Occipital lobe (tissue), 3 donors: ENCODE measurements at places on chromosomes 7 and 10.

DNA sequence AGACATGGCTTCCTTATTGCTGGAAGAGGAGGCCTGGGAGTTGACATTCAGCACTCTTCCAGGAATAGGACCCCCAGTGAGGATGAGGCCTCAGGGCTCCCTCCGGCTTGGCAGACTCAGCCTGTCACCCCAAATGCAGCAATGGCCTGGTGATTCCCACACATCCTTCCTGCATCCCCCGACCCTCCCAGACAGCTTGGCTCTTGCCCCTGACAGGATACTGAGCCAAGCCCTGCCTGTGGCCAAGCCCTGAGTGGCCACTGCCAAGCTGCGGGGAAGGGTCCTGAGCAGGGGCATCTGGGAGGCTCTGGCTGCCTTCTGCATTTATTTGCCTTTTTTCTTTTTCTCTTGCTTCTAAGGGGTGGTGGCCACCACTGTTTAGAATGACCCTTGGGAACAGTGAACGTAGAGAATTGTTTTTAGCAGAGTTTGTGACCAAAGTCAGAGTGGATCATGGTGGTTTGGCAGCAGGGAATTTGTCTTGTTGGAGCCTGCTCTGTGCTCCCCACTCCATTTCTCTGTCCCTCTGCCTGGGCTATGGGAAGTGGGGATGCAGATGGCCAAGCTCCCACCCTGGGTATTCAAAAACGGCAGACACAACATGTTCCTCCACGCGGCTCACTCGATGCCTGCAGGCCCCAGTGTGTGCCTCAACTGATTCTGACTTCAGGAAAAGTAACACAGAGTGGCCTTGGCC, 4.3 kb downstream of the PGAM2 start:
- no peak for DNase-seq

DNA sequence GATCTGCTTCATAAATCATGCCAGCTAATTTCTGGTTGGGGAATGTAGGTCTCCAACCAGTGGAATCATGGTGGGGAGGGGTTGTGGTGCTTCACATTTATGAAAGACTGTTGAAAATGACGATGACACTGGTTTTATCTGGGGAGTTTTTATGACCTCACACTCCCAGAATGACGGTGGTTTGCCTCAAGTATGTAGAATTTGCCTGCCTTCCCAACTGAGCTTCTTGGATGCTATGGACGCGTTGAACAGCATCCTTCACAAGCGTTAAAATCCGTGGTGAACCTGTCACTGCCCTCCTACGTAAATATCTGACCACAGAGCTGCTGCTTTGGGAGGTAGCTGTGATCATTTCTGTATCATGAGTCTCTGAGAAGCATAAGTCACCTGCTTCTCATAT, 3.3 kb downstream of the INSYN2A start:
- DNase-seq: no peak

- DNase-seq: peak; percentile 89
These were observed 1.2 kb downstream of the KLLN start for GRCh38 chr10:87861953-87862678.

DNA sequence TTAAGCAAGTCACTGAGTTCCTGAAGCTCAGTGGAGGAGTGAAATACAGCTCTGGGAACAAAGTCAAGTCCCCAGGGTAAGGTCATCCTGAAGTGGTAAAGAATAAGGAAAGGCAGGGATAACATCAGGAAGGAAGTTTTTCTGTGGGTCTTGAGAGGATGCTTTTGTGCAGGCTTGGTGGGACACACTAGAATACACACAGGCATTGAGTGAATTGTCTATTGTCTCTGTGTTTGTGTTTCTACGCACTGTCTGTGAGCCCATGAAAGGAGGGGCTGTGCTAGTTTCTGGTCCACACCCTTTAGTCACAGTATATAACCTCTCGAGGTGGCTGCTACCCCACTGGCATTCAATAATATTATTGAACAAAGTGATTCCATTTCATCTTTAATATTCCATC, 95.8 kb upstream of the ABCB5 start:
- no peak for DNase-seq

- DNase-seq: no peak
These were observed 27.8 kb downstream of the STN1 start for GRCh38 chr10:103890194-103890658.

- peak; percentile 85 for DNase-seq
These were observed 1.5 kb downstream of the ADGRA1 start for GRCh38 chr10:133088956-133089800.

DNA sequence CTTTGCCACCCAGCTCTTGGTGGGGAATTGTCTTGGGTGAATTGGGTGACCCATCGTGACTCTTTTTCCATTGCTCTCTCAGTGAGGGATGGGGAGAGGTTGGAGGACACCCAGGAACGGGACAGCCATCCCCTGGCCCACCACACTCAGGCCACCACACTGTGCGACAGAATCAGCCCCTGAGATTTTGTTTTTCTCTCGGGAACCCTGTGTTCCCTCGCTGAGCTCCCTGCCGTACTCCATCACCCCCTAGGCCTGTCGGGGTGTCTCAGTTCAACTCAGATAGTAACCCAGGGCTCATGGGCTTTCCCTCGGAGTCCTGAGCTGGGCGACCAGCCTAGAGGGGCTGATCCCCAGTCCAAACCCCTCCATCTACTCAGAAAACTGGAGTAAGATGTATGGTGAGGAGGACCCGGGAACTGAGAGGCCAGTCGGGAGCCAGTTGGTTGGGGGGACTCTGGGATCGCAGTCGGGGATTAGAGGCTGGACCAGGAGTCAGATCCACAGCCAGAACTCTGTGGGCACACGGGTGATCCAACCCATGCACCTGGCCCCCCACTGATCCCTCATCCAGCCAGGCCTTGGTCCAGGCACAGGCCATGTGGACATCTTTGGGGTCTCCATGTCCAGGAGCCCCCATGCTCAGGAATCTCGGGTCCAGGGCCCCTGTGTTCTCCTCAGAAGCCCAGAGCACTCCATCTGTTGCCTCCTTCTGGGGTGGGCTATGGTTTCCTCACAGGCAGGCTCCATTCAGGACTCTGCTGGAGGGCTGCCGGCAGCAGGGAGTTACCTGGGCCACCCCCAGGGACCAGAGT, 9.3 kb downstream of the CRYGN start:
- DNase-seq: no peak

- DNase-seq: no peak
These were observed 362.9 kb downstream of the GFRA1 start for GRCh38 chr10:115909962-115910731.

GRCh38 chr10:71893920-71894319, 42.9 kb upstream of the PSAP start:
- no peak for DNase-seq

DNA sequence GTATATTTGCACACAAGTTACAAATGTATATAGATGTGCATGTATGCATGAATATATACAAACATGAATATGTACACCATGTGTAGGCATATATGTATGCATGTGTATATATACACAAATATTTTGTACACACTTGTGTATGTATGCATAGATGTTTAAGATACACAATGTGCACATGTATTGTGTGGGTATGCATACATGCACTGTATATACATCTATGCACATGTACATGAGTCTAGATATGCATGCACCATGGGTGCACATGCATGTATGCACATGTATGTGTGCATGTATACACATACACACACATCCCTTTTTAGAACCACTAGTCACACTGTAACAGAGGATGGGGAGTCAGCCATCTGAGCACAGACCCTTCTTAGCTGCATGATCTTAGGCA, 249.4 kb downstream of the COBL start:
- DNase-seq: no peak

- DNase-seq: no peak
These were observed 20.7 kb upstream of the TECTB start for GRCh38 chr10:112262546-112262945.

DNA sequence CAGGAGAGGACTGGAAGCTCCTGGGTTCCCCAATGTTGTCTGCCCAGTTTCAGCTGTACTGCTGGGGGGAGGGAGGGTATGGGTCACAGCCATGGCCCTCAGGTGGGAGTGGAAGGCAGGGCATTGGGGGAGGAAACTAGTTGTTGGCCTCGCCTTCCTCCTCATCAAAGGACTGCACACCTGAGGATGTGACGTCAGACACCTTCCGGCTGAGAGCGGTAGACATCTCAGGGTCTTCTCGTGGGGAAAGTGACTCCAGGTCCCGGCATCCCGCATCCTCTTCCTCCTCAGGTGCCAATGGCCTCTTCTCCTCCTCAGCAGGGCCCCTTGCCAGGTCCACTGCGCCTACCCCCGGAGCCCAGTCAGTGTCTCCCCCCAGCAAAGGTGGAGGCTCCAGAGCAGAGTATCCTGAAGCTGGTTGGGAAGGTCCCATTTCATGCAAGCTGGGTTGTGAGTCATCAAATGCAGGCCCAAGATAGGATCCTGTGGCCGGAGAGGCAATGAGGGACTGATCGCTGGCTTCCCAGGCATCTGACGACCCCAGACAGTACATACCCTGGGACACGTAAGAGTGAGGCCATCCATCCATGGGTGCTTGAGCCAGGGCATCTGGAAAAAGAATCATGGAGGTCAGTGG, 6.0 kb downstream of the FAM131B start:
- DNase-seq: no peak

GRCh38 chr7:596071-596818, 76.6 kb upstream of the PDGFA start:
- no peak for DNase-seq

DNA sequence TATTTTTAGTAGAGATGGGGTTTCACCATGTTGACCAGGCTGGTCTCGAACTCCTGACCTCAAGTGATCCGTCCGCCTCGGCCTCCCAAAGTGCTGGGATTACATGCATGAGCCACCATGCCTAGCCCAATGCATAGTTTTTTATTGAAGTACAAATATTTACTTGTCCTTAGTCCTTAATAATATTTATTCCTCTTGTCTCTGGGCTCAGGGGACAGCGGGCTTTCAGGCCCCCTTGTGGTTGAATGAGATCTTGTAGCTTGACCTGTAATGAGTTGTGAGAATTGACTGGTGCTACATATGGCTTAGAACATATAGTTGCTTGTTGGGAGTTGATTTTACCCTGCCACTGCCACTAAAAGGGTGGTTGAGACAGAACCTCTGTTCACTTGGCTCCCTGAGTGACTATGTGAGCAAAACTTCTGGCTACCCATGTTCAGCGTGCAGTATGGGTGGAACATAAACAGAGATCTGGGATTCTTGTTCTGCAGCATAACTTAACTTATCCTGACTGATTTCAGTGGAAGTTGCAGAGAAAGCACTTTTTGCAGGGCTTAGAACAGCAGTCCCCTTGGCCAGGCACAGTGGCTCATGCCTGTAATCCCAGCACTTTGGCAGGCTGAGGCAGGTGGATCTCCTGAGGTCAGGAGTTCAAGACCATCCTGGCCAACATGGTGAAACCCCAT, 14.9 kb downstream of the CCL26 start:
- no peak for DNase-seq

DNA sequence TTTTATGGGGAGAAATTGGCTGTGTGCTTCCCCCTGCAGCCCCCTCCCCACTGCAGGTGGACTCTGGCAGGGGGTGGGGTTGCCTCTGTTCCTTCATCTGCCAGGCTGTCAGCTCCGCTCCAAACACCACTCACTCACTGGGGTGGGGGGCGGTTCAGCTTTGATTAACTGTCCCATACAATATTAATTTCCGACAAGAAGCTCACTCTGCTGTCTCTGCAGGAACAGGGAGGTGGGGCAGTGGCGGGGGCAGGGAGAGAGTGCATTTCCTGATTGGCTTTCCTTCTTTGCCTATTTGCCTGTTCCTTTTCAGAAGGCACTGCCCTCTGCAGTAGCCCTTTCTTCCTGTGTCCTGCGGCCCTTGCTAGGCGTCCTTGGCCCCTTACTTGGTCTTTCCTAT, 500.8 kb downstream of the PLXNA4 start:
- no peak for DNase-seq

- no peak for DNase-seq
These were observed 24.2 kb upstream of the CHST12 start for GRCh38 chr7:2379161-2379560.

DNA sequence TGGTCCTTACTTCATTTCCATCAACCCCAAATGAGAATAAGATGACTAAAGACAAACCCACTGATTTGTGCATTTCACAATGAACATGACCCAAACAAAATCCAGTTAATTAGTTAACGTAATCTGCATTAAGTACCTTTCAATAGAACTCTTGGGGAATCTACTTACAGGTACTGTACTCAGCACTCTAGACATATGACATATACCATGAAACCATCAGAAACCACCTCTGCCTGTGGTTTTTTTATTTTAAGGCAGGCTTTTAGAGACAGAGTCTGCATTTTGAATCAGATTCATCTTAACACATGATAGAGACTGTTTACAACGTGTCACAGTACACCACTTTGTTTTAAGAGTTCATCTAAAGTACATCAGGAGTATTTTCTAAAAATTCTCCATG, 168.4 kb downstream of the BTAF1 start:
- no peak for DNase-seq

DNA sequence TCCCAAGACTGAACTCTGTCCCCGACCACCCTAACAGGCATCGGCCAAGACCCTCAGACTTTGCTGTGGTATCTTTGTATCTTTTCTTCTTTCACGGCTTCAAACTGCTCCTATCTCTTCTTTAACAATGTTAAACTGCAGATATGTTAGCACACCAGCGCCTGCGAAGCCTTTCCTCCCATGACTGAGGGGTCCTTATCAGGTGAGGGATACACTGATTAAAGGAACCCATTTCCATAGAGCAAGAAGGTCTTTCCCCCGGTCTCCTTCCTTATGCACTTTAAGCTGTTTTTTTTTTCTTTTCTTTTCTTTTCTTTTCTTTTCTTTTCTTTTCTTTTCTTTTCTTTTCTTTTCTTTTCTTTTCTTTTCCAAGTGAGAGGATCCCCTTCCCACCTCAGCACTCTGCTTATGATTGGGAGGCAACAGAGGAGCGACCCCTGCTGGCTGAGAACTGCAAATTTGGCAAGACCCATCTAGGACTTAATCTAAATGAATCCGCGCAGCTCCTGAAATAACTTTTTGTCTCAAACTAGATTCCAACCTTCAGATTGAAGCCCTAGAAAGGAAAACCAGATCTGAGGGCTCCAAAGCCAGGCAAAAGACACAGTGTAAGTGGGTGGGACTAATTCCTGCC, 109.9 kb downstream of the ITGB8 start:
- DNase-seq: no peak

GRCh38 chr7:152144557-152145245, 119.2 kb downstream of the GALNT11 start:
- no peak for DNase-seq

GRCh38 chr10:107708981-107709380, 544.5 kb upstream of the SORCS1 start:
- no peak for DNase-seq

GRCh38 chr10:123636598-123637325, 29.4 kb upstream of the GPR26 start:
- no peak for DNase-seq

DNA sequence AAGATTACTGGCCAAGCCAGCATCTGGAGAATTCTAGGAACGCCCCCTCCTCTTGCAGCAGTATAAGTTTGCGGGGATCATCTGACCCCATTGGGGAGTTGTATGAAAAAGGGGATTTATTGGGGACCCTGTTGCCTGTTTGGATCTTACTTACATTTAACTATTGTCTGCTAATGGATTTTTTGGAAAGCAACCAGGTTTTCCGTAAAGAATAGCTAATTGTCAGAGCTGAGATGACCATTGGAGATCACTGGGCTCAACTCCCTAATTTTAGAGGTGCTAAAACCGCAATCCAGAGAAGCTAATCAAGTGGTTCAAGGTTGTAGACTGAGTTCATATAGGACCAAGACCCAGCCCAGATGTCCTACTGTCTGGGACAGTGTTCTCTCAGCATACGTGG, 38.8 kb downstream of the HTRA1 start:
- DNase-seq: no peak

GRCh38 chr7:11079907-11080306, 106.2 kb downstream of the PHF14 start:
- DNase-seq: no peak
